ENCODE measurements at places on chromosomes 13 and 19.

- peak; percentile 88 for DNase-seq
These were observed 300.0 kb downstream of the SPRY2 start for GRCh38 chr13:80040981-80041317.

DNA sequence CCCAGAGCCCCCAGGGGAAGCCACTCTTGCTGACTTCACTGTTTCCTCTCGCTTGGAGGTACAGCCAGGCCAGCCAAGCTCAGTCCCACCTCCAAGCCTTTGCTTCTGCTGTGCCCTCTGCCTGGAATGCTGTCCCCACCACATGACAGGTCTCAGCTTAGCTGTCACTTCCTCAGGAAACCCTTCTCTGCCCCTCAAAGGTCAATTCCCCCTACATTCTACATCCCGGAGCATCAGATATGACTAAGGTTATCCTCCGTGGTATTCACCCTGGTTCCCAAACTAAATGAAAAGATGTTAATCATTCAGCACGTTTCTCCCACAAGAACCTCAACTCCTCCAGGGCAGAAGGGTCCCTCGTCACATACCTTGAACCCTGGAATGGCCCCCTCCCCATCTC lies 53.5 kb downstream of the PTPRS start:
- no peak for DNase-seq

- DNase-seq = no peak
These were observed 128.8 kb downstream of the LMO7 start for GRCh38 chr13:75764926-75765310.

GRCh38 chr13:103276775-103277498 lies 210.7 kb upstream of the SLC10A2 start:
- DNase-seq = no peak

GRCh38 chr19:49361438-49362047 lies 673 bp downstream of the TEAD2 start:
- no peak for DNase-seq

- peak; percentile 61 for DNase-seq
These were observed at the start of gene ARHGAP45 for GRCh38 chr19:1066748-1067340. TSS of gene ARHGAP45 (plus strand) at chr19:1067167. CDS start at chr19:1067406, 239 bp downstream.

DNA sequence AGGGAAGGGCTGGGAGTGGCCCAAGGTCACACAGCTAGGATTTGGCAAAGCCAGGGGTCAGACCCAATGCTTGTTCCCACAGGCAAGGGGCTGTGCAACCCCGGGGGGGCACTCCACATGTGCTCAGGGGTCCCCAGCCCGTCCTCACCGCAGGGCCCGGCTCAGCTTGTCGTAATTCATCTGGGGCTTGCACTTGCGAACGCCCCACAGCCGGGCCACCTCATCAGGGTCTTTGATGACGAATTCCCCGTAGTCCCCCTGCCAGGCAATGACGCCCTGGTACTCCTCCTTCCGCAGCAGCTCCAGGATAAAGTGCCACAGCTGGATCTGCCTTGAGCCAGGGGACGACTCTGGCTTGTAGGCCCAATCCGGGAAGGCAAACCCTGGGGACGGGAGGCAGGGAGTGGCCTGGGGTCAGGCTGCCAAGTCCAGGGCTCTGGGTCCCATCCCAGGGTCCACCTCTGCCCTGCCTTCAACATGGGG lies 4.7 kb downstream of the ERF start:
- DNase-seq = no peak

DNA sequence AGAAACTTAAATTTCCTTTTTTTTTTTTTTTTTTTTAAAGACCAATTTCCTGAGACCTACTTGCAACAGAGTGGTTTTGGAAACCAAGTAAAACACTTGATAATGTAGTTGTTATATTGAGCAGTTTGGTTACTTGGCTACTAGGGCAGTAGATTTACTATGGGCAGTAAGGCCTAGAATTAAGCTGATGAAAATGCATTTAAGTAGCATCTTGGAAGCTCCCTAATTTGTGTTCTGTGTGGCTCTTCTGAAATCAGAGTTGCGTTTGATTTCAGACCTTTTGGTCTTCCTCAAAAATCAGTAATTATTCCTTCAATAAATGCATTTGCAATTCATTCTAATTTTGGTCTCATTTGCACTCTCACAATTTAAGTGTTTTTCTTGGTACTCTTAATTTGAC lies 810 bp downstream of the GPR180 start:
- no peak for DNase-seq

GRCh38 chr13:79455331-79455730 lies 25.6 kb upstream of the NDFIP2 start:
- DNase-seq = no peak

GRCh38 chr13:51873117-51873798 lies 11.5 kb downstream of the CCDC70 start:
- no peak for DNase-seq

DNA sequence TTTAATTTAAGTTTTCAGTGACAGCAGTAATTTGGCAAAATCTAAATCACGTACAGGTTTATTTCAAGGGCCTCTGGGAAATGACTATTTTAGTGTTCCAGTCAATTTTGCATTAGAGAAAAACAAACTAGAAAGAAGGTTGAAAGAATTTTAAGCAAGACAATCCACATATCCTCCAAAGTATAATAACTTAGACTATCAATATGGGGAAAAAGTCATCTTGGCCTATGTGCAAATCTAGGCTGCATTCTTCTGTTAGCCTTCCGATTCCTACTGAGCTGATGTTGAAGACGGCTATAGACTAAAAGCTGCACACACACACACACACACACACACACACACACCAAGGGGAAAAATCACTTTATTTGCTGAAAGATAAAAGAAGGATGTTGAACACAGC lies 81.3 kb downstream of the SLITRK6 start:
- no peak for DNase-seq

- DNase-seq = no peak
These were observed 688 bp downstream of the ZNF225 start for GRCh38 chr19:44113784-44114390.

DNA sequence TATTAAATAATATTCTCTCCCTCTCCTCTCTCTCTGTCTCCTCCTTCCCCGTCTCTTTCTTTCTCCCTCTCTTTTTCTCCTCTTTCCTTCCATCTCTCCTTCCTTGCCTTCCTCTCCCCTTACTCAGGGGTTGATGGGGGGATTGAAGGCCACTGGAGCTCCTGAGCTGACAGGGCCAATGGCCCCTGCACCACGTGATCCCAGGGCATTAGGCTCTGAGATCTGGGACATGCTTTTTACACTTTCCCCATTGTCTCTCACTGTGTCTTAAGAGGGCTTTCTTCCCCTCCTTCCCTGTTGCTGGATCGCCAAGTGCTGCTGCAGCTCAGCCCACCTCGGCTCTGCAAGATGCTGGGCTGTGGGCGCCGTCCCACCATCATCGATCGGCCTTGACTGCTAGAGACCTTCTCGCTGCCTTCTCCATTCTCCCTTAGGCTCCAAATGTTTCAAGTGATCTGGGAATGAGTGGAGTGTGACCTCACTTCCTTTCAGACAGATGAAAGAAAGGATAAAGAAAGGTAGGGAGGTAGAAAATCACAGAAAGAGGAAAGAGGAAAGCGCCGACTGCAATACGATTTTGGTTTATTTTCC lies 42.2 kb downstream of the COL4A1 start:
- DNase-seq = no peak

Measured in inflammatory macrophage (primary cell).